ENCODE measurements at places on chromosomes 7 and 10.
A peak's percentile ranks its signal among the peaks of the same experiment; 100 is the strongest.

GRCh38 chr7:112290065-112290464 lies 83.6 kb downstream of the ZNF277 start:
- DNase-seq = no peak

GRCh38 chr10:25382029-25382810 lies 207.4 kb downstream of the GPR158 start:
- DNase-seq = no peak

GRCh38 chr10:58992830-58993460 lies 183.5 kb upstream of the PHYHIPL start:
- DNase-seq = no peak

GRCh38 chr7:111018960-111019736 lies 71.8 kb upstream of the LRRN3 start:
- no peak for DNase-seq

- DNase-seq = no peak
Observed at GRCh38 chr10:110278562-110279406, 25.9 kb downstream of the SMNDC1 start.

GRCh38 chr7:47268851-47269836 lies 312.8 kb downstream of the TNS3 start:
- DNase-seq = no peak

DNA sequence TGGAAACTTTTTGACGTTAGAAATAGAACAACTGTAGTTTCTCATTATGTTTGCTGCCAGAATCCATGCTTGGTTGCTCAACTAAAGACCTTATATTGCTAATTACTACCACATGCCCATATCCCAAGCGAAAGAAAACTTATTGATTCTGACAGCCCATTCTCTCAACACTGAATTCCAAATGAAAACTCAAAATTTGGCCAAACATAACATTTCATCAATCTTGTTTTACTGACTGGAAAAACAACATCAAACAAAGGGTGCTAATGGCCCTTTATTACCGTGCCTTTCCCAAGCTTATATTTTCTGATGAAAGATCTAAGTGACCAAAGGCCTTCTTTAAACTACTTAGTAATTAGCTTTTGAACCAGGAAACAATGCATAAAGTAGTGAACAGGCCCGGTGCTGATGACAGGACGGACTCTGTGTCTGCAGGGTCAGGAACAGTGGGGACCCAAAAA lies 531.8 kb downstream of the KCNMA1 start:
- DNase-seq = peak; percentile 26

DNA sequence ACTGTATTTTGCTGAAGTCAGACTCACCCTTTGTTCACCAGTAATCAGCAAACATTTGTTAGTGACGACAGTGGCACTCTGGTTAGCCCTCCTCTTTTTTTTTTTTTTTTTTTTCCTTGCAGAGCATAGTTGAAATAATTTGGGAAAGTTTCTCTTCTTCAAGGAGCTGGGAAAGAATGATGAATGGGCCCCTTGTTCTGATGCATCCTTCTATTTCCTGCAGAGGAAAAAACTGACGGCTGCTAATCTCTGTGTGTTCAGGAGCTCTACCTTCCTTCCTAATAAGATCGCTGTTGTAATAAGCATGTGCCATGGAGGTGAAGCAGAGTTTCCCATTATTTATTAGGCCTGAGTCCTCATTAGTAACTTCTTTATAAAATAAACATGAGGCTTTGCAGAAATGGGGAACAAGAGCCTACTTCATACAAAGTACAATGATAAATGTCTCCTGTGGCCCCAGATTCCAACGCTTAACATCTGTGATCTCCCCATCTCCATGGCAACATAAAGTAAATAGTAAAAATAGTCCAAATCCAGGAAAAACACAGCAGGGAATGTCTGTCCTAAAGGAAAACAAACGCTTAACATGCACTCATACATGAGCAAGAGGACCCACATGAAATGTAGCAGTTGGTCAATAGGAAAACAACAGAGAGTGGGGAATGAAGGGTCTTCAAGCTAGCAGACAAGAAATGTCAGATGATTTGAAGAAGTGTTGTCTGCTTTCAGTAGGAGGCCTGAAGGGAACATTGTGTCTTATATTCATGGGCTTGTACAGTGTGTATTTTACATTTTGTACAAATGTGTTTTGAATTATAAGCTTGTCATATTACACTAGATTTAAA lies 59.1 kb upstream of the CALD1 start:
- DNase-seq = no peak

GRCh38 chr10:70130878-70131559 lies 1.6 kb downstream of the AIFM2 start:
- no peak for DNase-seq

Measured in NCI-H446 treated with DMSO at 0.1 percent for 48 hours (cell line).